Esophagus mucosa (tissue), 1 donor: ENCODE measurements at places on chromosomes 2 and 18.

- no peak for ATAC-seq
Observed at GRCh38 chr2:99139003-99139402, 2.5 kb upstream of the C2orf15 start.

GRCh38 chr18:58055890-58056558 lies 12.0 kb downstream of the NEDD4L start:
- no peak for ATAC-seq

- no peak for ATAC-seq
Observed at GRCh38 chr2:236686561-236686960, 116.9 kb downstream of the ACKR3 start.

- ATAC-seq: no peak
Observed at GRCh38 chr2:95719473-95720060, 127.8 kb downstream of the TRIM43 start.

DNA sequence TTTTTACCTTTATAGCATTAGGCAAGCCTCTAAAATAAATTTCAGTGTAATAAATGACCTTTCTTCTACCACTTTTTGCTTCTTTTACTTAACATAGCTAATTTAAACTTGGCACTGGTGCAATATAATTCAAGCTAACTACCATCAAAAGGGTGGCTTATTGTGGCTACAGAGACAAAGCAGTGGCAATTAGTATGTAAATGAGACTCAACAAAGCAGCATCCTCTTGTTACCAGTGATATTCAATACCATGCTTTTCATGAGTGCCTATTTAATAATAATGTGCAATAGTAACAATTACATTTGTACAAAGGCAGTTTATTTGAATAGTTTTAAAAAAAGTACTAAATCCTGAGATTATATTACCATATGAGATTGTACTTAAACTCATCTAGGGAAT lies 93.4 kb downstream of the SOS1 start:
- no peak for ATAC-seq
